ENCODE measurements at places on chromosomes 3 and 15.

- no peak for DNase-seq
Measured at GRCh38 chr3:35305406-35305805, 333.9 kb upstream of the ARPP21 start.

GRCh38 chr3:14285548-14285925, 106.9 kb downstream of the LSM3 start:
- DNase-seq, result no peak

- DNase-seq, result peak; percentile 56
Measured at GRCh38 chr15:57333487-57333886, 42.8 kb upstream of the CGNL1 start.

DNA sequence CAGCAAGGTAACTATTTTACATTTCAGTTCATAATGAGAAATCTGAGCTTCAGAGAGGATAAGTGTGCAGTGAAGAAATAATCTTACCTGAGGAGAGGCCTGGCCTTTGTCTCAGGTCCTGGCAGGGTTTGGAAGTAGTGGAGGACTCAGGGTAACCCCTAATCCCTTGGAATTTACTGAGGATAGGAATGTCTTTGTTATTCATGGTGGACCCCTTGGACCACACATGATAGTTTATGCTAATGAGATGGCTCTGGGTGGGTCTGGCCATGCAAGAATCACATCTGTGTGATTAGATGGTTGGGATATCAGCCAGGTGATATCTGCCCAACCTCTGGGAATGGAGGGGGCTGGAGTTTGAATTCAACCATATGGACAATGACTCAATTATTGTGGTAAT, 65.0 kb upstream of the DAZL start:
- DNase-seq, result no peak

GRCh38 chr3:89787485-89787884, 680.1 kb downstream of the EPHA3 start:
- DNase-seq, result no peak

DNA sequence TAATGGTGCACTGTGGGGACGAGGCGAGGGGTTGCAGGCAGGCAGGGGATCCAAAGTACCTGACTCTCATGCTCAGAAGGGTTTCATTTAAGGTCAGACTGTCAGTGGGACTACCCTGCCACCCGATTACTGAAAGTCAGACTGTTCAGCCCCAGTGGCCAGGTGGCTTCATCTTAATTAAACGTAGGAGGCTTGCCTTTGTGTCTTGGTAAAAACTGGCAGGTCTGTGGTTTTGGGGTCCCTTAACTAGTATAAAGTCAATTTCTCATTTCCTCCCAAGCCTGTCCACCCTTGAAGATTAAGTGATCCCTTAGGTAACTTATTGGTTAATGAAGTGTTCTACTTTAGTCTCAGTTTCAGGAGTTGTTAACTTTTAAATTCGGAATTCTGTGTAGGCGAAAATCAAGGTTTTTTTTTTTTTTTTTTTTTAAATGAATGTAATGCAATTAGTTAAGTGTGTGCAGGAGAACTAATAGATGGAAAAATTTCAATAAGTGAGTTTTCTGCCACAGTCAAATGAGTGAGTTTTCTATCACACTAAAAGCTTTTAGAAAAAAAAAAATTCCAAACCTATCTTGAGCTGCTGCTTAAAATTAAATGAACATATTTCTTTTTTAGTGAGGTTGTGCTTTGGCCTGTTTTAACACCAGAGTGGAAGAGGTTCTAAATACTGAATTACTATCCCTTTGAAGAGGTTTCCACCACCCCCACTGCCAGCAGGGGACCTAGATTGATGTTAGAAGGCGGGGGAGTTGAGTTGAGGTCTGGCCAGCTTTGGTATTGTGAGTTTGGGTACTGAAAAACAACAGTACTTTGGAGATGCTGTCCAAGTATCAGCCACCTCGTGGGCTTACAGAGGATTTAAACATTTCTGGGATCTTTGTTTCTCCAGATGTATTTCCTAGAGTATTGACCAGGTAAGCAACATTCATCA, 15.2 kb downstream of the ITPR1 start:
- DNase-seq, result no peak

DNA sequence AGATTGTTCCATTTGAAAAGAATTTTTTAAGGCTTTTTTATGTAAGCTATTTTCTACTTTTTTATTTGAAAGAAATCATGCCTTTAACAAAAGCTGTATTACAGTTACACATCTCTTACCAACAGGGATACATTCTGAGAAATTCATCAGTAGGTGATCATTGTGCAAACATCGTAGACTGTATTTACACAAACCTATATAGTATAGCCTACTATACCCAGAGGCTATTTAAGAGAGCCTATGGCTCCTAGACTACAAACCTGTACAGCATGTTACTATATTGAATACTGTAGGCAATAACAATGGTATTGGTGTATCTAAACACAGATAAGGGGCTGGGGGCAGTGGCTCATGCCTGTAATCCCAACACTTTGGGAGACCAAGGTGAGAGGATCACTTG, 43.1 kb downstream of the PEAK1 start:
- no peak for DNase-seq

- DNase-seq, result no peak
Measured at GRCh38 chr3:39191773-39192172, 622 bp downstream of the XIRP1 start.

- no peak for DNase-seq
Measured at GRCh38 chr3:149800693-149801092, 8.3 kb upstream of the ANKUB1 start.

GRCh38 chr3:22263042-22263441, 512.0 kb upstream of the ZNF385D start:
- peak; percentile 91 for DNase-seq

DNA sequence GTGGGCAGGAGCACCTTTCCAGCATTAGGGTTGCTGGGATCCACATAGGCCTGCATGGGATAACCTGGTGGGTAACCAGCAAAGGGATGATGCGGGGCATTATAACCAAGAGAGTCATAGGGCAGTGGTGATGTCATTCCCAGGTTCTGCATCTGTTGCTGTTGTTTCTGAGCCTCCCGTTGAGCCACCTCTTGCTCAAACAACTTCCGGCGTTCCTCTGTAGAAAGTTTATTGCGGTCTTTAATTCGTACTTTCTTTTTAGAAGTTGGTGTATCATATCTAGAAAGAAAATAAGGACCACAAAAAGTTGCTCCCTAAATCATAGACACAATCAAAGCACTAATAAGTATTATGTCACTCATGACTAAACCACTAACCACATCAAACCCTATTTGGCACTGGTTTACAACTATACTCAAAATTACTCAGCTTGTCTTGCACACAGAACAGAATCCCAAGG, 77.8 kb downstream of the NBEAL2 start:
- DNase-seq, result peak; percentile 12

Data from RPMI7951 (cell line).